Ascending aorta (tissue), 2 donors: ENCODE measurements at places on chromosomes 12 and 14. TPM values are rescaled to one million over a fixed set of nuclear protein-coding genes. Genes with fewer than 3 reads are reported as not detected.
A peak's percentile ranks its signal among the peaks of the same experiment; 100 is the strongest.

DNA sequence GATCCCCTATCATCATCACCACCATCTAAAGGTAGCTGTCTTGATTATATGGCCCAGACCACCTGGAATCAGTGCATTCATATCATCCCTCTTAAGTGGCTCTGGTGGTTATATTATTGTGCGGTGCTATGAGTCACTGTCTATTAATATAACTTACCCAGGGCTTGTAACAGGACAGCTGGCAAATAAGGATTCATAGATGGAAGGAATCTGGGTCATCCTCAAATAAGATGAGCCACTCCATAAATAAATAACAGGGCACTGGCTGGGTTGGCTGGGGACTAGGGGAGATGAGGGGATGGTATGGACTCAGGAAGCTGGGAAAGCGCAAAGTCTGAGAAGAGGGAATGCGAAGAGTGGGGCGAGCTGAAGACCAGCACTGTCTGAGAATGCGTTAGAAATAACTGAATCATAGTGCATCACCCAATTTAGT, 216.1 kb downstream of the NUAK1 start:
- no peaks in the 10 kb centered on the region for H3K36me3 ChIP-seq
- H3K4me3 ChIP-seq: no peak overlapping the region
- H3K4me1 ChIP-seq: peaks cover 8% of the 10 kb centered on the region
- no peak for DNase-seq
- no peaks in the 10 kb centered on the region for H3K27me3 ChIP-seq

GRCh38 chr12:40181490-40181889, 43.3 kb upstream of the LRRK2 start:
- no peak overlapping the region for H3K4me3 ChIP-seq
- H3K4me1 ChIP-seq: no peaks in the 10 kb centered on the region
- H3K27me3 ChIP-seq: no peaks in the 10 kb centered on the region
- H3K36me3 ChIP-seq: no peaks in the 10 kb centered on the region
- no peak overlapping the region for H3K27ac ChIP-seq
- no peak for DNase-seq

DNA sequence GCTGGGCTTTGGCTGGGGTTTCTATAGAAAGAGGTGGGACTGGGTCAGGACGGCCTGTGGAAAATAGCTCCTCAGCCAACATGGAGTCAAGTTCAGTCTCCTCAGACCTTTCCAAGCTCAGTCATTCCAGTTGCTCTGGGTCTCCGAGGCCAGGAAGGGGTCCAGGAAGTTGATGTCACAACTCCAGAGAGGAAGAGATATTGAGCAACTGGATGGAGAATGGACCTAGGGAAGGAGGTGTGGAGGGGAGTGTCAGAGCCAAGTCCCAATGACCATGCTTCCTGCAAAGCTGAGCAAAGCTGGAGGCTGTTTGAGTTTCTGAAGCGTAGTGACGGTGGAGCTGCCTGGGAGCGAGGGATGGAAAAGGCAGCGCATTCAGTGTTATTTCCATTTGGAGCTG, 86.1 kb downstream of the SLC24A4 start:
- no peaks in the 10 kb centered on the region for H3K4me1 ChIP-seq
- H3K4me3 ChIP-seq: no peak overlapping the region
- peak overlapping the region; percentile 41 for H3K27ac ChIP-seq
- H3K36me3 ChIP-seq: no peaks in the 10 kb centered on the region
- no peaks in the 10 kb centered on the region for H3K27me3 ChIP-seq

GRCh38 chr14:60514741-60515491, 6.0 kb downstream of the SIX6 start:
- H3K4me3 ChIP-seq: peak overlapping the region; percentile 56
- peaks cover 35% of the 10 kb centered on the region for H3K27me3 ChIP-seq
- no peaks in the 10 kb centered on the region for H3K36me3 ChIP-seq
- peaks cover 11% of the 10 kb centered on the region for H3K4me1 ChIP-seq

GRCh38 chr14:38385836-38386235, 129.9 kb upstream of the CLEC14A start:
- no peak for DNase-seq
- H3K4me3 ChIP-seq: no peak overlapping the region
- H3K36me3 ChIP-seq: no peaks in the 10 kb centered on the region

- no peak for DNase-seq
- H3K4me3 ChIP-seq: no peak overlapping the region
- no peaks in the 10 kb centered on the region for H3K4me1 ChIP-seq
- H3K27ac ChIP-seq: no peak overlapping the region
- H3K36me3 ChIP-seq: no peaks in the 10 kb centered on the region
Observed at GRCh38 chr14:63343878-63344277, 25.1 kb upstream of the GPHB5 start.

GRCh38 chr12:11763760-11764520, 114.5 kb downstream of the ETV6 start:
- peak overlapping the region; percentile 89 for H3K27ac ChIP-seq
- H3K27me3 ChIP-seq: no peaks in the 10 kb centered on the region
- DNase-seq: no peak

DNA sequence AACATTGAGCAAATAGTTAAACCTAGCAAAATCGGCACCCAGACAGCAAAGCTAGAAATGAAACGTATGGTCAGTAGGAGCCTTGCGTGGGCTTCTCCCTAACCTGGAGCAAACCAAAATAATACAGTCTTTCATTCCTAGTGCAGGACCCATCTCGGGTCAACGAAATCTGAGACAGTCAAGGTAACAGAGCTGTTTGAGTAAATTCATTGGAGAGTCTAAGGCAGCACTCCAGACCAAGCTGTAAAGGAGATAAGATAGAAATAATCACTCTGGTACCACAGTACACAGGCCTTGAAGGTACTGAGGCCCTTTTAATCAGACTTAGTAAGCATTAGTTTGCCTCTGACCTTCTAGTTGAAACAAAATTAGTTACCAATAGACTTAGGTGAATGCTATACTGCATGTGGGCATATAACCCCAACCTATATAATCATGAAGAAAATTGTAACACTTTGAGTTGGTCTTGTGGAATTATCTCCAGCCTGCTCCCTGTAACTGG, 54.4 kb upstream of the BICD1 start:
- no peak overlapping the region for H3K4me3 ChIP-seq
- no peak overlapping the region for H3K27ac ChIP-seq
- no peak for DNase-seq
- no peaks in the 10 kb centered on the region for H3K4me1 ChIP-seq
- no peaks in the 10 kb centered on the region for H3K36me3 ChIP-seq
- H3K27me3 ChIP-seq: no peaks in the 10 kb centered on the region

- peaks cover 2% of the 10 kb centered on the region for H3K4me1 ChIP-seq
- H3K27me3 ChIP-seq: no peaks in the 10 kb centered on the region
- no peak overlapping the region for H3K4me3 ChIP-seq
- H3K36me3 ChIP-seq: no peaks in the 10 kb centered on the region
- no peak for DNase-seq
Observed at GRCh38 chr12:97756066-97756666, 293.6 kb downstream of the RMST start.

GRCh38 chr14:92789457-92790089, 4.5 kb upstream of the GOLGA5 start:
- no peaks in the 10 kb centered on the region for H3K4me1 ChIP-seq
- no peaks in the 10 kb centered on the region for H3K36me3 ChIP-seq
- no peaks in the 10 kb centered on the region for H3K27me3 ChIP-seq
- DNase-seq: no peak

DNA sequence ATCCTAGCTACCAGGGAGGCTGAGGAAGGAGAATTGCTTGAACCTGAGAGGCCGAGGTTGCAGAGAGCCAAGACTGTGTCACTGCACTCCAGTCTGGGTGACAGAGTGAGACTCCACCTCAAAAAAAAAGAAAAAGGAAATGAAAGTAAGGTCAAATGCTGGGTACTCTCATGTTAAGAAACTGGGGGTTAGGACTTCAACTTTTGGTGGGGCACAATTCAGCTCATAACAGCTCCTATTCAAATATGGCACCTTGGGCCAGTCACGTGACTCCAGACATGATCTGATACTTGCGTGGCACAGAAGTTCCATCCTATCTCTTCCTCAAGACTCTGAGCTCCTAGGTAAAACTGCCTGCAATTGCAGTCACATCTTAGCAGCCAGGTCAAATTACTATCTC, 142.7 kb downstream of the EGLN3 start:
- H3K27ac ChIP-seq: no peak overlapping the region
- H3K36me3 ChIP-seq: no peaks in the 10 kb centered on the region
- H3K27me3 ChIP-seq: no peaks in the 10 kb centered on the region
- no peaks in the 10 kb centered on the region for H3K4me1 ChIP-seq

Gene UNC79
- total RNA-seq: not detected

Gene GSC
- total RNA-seq: not detected

Gene TMEM30B
- 21.5 TPM for total RNA-seq
